ENCODE measurements at places on chromosomes 7 and 10.

GRCh38 chr7:30344513-30344912, 60.1 kb downstream of the ZNRF2 start:
- DNase-seq: no peak

DNA sequence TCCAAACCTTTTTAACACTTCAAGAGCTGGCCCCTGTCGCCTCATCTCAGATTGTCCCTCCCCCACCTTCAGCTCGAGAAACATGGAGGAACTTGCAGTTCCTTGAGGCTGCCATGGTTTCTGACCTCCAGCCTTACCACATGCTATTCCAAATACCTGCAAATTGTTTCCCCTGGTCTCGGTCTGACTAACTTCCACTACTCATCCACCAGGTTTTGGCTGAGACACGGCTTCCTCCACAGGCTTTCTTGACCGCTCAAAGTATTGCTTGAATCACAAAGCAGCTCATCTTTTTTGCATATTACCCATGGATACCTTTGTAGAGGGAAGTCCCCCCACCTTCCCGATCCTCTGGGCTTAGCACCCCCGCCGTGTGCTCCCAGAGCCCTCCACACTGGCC, 5.2 kb upstream of the SAMD8 start:
- DNase-seq: no peak

DNA sequence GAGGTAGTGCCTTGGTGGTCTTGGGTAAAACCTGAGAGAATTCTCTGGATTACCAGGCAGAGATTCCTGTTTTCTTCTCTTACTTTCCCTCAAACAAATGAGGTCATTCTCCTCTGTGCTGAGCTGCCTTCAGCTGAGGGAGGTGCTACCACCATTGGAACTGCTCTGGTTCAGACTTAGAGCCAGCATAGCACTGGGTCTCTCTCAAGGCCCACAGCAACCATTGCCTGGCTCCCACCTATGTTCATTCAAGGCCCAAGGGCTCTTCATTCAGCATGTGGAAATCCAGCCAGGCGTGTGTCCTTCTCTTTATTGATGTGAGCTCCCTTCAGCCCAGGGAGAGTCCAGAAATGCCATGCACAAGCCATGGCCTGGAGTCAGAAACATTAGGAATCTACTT, 261.1 kb downstream of the NRG3 start:
- DNase-seq: no peak

- DNase-seq: no peak
Observed at GRCh38 chr7:138546064-138546619, 86.1 kb downstream of the TRIM24 start.

DNA sequence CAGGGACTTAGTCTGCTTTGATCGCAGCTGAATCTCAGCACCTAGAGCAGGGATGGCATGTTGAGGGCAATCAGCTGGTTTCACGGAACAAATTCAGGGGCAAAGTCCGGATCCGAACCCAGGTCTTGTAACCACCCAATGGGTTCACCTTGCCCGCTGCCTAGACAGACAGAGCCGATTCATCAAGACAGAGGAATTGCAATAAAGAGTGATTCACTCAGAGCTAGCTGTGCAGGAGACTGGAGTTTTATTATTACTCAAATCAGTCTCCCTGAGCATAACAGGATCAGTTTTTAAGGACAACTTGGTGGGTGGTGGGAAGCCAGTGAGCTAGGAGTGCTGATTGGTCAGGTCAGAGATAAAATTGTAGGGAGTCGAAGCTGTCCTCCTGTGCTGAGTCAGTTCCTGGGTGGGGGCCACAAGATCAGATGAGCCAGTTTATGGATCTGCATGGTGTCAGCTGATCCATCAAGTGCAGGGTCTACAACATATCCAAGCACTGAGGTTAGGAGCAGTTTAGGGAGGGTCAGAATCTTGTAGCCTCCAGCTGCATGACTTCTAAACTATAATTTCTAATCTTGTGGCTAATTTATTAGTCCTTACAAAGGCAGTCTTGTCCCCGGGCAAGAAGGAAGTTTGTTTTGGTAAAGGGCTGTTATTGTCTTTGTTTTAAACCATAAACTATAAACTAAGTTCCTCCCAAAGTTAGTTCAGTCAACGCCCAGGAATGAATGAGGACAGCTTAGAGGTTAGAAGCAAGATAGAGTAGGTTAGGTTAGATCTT, 43.5 kb upstream of the CHST3 start:
- no peak for DNase-seq

- DNase-seq: peak; percentile 78
Observed at GRCh38 chr7:134619627-134620331, 26.9 kb upstream of the BPGM start.

GRCh38 chr10:89163265-89163995, 43.7 kb downstream of the CH25H start:
- DNase-seq: no peak

DNA sequence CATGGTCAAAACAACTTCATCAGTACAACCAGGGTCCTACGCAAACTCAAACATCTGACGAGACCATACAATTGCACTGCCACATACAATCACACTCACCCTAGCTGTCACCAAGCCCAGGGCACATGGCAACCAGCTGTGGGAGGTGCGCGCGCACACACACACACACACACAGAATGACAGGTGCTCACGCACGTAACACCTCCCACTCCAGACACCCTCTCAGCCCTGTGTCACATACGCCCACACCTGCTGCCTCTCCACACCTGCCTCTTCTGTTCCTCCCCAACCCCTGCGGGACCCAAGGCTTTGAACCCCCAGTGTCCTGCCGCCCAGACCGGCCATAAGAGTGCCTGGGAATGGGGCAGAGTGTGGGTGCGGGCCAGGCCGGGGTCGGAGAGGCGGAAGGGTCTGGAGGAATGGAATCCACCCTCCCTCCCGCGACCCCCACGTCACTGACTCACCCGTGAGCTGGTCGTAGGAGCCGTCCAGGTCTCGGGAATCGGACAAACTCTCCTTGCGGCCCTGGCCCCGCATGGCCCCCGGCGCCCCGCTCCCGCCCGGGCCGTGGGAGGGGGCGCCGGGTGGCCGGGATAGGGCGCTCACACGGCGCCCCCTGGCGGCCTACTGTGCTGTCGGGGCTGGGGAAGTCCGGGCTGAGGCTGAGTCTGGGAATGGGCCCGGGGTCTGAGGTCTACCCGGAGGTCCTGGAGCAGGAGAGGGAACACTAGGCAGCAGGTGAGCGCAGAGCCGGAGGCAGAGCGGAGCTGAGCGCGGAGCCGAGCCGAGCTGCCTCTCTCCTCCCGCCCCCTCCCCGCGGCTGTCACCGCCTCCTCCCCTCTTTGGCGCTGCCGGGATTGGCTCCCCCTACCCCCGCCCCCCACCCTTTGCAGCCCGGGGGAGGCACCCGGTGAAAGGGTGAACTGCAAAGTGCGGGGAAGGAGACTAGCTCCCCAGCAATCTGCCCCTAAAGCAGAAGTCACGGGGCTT, at the start of gene KCNIP2:
TSS of gene KCNIP2 (minus strand) at position 769 of the 990 bp plus-strand sequence. CDS start at position 537, 232 bp downstream.
- no peak for DNase-seq

GRCh38 chr10:131851346-131851745, 49.5 kb upstream of the PPP2R2D start:
- no peak for DNase-seq

GRCh38 chr7:48728799-48729198, 195.5 kb upstream of the CDC14C start:
- no peak for DNase-seq

DNA sequence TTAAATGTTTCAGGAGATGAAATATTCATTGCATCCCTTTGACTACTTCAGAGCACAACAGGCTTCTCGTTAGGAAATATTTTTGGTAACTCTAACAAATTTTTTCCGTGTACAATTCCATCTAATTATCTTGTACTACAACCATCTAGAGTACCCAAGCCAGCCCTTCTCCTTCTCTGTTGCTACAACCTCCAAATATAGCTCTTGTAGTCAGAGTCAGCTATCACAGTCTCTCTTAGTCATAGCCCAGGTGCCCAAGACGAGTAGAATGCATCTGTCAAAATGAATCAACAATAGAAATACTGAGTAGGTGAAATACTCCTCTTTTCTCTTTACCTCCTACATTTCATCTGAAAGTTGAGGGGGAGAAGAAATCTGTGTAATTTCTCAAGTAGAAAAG, 74.0 kb downstream of the INHBA start:
- DNase-seq: no peak

GRCh38 chr7:117153016-117153545, 169.8 kb downstream of the WNT2 start:
- DNase-seq: no peak

- DNase-seq: no peak
Observed at GRCh38 chr7:158358926-158359645, 228.5 kb downstream of the PTPRN2 start.

- no peak for DNase-seq
Observed at GRCh38 chr7:46207931-46208634, 287.0 kb upstream of the IGFBP3 start.

DNA sequence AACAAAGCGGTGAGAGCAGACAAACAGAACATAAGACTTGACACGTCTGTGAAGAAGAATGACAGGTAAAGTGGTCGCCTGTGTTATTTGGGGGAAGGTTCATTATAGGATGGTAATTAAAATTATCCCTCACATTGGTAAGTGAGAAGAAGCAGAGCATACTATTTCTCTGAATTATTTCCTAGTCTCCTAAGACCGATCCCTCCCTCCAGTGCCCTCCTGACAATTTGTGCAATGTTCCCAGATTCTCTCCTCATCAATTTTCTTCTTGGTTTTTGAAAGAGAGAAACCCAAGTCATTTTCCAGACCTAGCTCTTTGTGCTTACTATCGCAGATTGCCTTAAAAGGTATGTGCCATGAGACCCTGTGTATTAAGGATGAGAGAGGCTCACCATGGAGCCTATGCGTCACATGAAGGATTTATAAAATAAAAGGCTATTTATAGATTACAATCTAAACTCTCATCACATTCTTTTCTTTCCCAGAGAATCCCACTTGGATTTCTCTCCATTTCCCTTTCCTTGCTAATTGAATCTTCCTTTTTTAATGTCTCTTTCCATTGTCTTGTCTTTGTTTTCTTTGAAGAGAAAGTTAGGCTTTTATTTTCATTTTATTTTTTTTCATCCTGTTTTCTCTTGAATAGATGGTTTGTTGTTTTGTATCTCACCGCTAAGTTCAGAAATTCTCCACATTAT, 112.0 kb downstream of the PPP1R3A start:
- DNase-seq: no peak

DNA sequence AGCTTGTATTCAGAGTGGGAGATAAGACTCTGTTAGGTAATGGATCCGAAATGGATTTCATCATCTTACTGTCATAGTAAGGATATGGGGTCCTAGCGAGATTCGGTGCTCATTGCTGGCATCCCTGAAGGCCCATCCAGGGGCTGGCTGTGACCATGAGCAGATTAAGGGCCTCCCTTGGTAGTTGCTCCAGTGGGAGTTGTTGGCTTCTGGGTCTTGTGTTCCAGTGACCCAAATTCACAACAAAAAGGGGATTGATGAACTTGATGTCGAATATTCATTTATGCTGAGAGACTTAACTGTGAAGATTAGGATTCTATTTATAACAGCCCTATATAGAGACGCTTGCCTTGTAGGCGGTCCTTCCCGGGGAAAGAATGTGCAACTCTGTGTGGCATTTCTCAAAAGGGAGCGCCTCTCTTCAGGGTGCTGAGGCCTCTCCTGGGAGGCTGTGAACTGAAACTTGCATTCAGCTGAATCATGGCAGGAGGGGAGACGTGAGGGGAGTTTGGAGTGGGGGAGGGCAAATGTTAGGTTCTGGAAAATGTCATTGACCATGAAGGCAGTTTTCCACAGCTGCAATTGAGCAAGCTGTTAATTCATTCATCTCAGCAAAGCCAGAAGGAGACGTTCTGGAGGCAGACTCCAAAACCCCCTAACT, 233.1 kb upstream of the FZD8 start:
- no peak for DNase-seq

GRCh38 chr10:64369885-64370773, 848.9 kb downstream of the REEP3 start:
- DNase-seq: no peak

- no peak for DNase-seq
Observed at GRCh38 chr10:71714031-71714410, 5.6 kb downstream of the C10orf105 start.
